ENCODE measurements at places on chromosomes 5 and 9.

- no peak for DNase-seq
Measured at GRCh38 chr9:26266146-26266793, 588.0 kb upstream of the TUSC1 start.

DNA sequence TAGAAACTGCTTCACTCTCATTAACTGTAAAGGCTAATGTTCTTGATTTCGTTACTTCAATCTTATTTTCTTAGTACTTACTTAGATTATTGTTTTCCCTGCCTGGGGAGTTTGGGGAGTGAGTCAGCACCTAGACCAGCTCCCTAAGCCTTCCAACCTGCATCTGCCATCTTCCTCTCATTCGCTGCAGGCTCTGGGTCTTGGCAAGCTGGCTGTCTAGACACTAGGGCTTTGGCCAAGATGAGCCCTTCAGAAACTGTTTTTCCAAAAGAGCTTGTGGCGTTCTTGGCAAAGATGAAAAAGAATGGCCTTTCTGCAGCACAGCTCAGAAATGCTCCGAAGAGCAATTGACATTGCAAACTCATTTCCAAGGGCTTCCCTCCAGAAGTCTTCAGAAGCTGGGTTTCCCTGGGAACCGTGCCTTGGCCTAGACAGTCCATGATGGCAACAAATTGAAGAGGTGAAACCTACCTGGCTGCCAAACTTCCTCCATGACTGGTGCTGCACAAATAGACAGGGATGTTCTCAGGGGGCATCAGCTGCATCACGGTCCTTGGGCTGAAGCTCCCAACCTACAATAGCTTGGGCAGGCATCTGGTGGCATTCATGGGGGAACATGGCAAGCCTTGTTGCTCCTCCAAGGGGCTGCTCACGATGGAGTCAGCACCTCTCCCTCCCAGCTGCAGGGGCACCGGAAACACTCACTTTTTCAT, 76.6 kb downstream of the NSUN2 start:
- no peak for DNase-seq

DNA sequence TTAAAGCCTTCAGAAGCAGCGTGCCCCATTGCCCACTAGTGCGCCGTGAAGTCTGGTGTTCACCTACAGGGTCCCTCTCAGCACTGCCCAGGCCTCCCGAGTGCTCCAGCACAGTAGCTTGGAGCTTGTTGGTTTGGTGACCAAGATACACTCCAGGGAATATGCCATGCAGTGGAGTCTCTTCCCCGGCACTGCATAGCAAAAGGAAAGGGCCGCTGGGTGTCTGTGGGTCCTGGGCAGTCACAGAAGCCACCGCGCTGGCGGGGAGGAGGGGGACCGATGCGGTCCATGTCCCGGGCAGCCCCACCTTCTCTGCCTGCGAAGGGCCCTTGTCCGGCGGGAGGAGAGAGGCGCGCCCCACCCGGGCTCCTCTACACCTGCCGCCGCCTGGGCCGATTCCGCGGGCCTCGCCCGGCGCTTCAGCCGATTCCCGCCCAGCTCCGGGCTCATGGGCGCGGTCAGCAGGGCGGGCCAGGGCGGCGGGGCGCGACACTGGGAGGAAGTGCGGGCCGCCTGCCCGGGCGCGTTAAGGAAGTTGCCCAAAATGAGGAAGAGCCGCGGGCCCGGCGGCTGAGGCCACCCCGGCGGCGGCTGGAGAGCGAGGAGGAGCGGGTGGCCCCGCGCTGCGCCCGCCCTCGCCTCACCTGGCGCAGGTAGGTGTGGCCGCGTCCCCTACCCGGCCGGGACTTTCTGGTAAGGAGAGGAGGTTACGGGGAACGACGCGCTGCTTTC, at the start of gene SYK:
Gene SYK (plus strand): TSS at position 579 of the 732 bp plus-strand sequence. CDS start 42,080 bp downstream, outside the sequence.
- DNase-seq = no peak

GRCh38 chr5:113236536-113237288, 198.1 kb downstream of the TSSK1B start:
- DNase-seq = no peak

DNA sequence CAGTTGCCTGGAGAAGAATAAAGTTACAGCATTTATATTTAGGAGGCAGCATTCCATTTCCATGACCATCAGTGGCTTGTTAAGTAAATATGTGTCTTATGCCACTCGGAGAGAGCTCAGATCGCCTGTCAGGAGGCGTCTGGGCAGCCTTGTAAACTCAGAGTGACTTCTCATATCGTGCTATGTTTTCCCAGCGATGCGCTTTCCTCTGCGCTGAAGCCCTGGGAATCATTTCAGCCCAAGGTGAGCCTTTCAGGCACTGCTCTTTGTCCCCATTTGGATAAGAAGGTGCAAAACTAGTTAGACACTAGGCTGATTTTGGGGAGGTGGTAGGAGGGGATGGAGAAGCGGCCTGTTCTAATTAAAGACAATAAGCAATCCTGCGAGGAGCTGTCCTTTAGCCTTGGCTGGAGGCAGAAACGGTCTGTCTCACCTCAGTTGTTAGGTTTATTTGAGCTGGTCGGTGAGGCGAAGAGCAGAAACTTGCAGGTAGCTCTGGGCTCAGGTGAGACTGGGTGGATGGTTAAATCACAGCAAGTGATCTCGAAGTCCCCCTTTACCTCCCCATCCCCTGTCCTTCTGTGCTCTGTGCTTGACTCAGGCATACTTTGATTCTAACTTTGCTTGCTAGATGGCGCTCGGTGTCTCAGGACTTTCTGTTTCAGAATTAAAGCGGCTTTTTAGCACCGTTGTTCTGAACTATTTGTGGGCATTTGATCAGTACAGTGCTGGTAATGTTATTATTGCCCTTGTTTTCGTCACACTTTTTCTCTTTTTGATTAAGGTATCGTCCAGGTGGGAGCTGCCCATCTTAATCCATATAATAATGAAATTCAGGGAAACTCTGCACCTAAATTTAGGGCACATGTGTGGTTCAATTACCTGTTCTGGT, 24.6 kb downstream of the NR2F1 start:
- peak; percentile 64 for DNase-seq

DNA sequence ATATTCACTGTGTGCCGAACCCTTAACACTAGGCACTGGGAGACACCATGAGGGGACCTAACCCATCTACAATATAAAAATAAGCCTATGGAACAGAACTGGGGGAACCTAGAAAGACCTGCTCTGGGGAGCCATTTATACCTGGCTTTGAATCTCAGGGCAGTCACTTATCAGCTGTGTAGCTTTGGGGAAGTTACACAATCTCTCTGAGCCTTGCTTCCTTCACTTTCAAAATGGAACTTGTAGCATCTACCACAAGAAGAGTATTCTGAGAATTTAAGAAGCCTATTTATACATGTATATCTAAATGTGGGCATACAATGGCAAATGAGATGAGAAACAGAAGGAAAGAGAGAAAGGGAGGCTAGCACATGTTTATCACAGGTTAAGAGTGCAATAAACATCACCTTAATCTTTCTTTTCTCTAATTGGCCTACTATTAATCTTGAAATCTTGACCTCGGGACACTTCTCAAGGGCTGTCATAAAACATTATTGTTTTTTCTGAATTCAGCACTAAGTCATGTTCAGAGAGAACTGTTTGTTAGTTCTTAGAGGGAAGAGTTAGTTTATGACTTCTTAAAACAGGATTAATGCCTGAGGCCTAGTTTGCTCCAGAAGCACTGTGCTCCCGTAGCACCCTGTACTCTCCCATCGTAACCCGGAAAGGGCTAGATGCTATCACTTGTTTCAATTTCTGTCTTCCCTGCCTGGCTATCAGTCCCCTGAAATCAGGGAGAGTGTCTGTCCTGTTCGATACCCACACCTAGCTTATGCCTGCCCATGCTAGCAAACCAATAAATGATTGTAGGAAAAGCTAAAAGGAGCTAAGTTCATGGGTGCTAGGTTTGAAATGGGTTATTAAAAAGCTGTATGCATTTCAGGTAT, 606.4 kb upstream of the CLINT1 start:
- no peak for DNase-seq

DNA sequence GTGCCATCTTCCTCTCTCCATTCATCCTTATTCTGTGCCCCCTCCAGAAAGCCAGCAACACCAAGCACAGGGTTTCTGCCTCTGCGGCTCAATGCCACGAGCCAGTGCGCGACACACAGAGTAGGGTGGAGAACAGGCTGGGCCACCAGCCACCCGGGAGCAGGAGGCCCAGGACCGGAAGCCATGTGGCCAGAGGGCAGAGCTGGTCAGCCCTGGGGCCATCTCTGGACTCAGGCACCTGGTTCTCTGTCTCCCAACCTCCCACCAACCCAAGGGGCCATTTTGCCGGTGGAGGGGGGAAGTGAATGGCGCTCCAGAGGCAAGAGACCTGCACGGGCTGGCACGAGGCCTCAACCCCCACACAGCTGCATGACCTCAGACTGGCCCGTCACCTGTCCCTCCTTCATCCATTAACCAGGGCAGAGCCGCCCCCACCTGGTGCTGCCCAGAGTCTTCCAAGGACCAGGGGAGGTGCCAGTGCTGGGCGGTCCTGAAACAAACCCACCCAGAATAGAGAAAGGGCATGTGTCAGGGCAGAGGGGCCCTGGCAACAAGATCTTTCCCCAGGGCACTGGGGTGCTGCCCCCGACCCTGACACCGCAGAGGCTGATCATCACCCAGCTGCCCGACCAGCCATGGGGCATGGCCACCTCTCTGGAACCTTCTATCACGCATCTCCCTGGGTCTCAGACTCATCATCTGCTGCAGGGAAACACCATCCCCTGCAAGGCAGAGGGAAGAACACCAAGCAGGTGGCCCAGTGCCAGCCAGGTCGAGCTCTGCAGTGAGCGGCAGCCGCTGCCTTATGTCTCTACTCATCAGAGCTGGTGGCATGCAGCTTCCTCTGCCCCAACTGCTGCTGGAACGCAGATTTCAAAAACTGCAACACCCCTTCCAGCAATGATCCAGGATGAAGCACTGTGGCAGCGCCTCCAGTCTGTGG, 11.9 kb downstream of the VAV2 start:
- DNase-seq = no peak

DNA sequence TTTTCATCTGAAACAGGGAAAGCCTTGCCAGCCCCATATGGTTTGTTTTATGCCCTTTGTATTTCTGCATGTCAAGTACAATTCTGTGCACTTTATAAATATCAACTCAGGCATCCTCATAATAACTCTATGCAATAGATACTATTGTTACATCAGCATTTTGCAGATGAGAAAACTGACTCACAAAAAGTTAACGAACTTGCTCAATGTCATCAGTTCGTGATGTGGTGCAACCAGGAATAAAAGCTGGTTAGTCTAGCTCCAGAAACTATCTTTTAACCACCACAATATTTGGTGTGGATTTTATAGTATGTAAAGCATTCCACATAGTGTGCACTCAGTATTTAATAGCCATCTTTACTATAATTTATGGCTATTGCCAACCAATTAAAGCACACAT, 134.9 kb downstream of the MRPS30 start:
- peak; percentile 13 for DNase-seq

- no peak for DNase-seq
Measured at GRCh38 chr9:136965771-136966484, 11.4 kb upstream of the PTGDS start.

DNA sequence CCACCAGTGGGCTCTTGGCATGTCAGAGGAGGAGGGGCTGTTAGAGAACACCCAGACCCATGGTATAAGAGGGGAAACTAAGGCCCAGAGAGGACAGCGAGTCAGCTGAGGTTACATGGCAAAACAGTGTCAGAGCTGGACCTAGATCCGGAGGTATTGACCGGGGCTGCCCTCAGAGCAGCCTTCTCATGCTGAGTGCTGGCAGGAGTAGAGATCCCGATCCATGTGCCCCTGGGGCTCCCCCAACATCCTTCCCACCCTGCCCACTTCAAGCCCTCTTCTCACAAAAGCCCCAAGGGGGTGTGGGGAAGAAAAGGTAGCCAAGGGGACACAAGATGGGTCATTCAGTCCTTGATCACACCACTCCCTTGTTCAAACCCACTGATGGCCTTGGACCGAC, 19.9 kb downstream of the CSF1R start:
- DNase-seq = no peak

- peak; percentile 12 for DNase-seq
Measured at GRCh38 chr9:33264003-33264472, 470 bp downstream of the BAG1 start.

DNA sequence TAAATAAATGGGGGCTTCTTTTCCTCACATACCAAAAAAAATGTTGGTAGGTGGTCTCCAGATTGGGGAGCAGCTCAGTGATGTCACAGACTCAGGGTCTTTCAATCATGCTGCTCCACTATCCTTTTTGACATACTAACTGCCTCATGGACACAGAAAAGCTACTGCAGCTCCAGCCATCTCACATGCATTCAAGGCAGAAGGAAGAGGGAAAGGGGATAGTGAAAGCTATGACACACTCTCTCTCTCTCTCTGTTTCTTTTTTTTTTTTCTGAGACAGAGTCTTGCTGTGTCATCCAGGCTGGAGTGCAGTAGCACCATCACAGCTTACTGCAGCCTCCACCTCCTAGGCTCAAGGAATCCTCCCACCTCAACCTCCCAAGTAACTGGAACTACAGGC, 7.9 kb upstream of the ADGRD2 start:
- DNase-seq = no peak

DNA sequence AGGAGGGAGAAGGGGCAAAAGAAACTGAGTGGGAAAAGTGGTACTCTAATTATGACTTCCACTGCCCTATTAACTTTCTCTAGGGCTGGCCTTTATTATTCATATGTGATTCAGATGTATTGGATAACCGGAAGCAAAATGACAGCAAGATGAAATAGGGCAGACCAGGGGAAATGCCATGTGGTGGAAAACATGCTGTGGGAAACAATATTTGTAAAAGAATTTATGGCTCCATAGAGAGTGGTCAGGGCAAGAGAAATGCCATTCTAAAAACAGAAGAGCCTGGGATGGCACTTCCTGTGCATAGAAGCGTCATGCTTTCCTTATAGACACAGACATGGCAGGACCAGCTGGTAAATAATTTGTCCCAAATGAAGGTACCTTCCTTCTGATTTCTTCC, 67.7 kb downstream of the MEGF10 start:
- DNase-seq = peak; percentile 47

DNA sequence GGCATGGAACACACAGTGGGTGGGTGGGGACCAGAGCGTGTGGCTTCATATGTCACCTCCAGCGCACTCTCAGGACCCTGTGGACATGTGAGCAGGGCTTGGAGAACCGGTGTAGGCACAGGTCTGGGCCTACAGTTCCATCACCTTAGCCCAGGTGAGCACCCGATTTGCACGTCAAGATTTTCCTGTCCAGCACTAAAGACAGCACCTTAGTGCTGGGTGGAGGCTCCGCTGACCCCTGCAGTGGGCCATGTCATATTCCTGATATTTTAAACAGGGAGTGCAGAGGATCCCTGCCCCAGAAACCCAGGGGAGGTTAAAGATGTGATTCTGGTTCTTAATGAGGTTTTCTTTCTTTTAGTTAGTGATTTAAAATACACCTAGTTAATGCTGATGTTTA, 356.0 kb upstream of the IRX4 start:
- DNase-seq = no peak

- DNase-seq = no peak
Measured at GRCh38 chr5:179380211-179381035, 35.2 kb upstream of the ADAMTS2 start.

GRCh38 chr9:107760469-107761242, 271.1 kb upstream of the KLF4 start:
- no peak for DNase-seq

DNA sequence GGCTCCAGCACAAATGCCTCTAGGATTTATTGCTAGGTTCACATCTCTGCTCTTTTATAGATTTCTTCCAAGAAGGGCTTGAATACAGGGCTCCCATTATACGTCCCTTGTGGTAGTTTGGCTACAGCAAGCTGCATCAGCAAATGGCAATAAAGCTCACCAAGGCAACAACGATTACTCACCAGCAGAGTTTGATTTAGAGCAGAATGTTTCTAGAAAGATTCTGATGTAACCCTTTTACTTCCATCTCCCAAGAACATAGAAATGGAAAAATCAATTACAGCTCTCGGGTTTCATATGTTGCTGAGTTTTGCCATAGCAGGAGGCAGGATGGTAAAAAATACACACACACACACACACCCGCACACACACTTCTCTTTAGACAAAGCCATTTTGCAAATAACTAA, 124.2 kb upstream of the TNPO1 start:
- DNase-seq = peak; percentile 36
